NCI-H526 treated with DMSO at 0.1 percent for 48 hours (cell line): ENCODE measurements at places on chromosomes 4 and X.
A peak's percentile ranks its signal among the peaks of the same experiment; 100 is the strongest.

- DNase-seq = no peak
Measured at GRCh38 chr4:150852216-150852615, 162.9 kb downstream of the LRBA start.

- no peak for DNase-seq
Measured at GRCh38 chr4:6908432-6909112, 1.1 kb upstream of the TBC1D14 start.

GRCh38 chr4:89514811-89515210 is 207.2 kb upstream of the GPRIN3 start:
- no peak for DNase-seq

- no peak for DNase-seq
Measured at GRCh38 chr4:118279328-118279727, 73.5 kb downstream of the PRSS12 start.

DNA sequence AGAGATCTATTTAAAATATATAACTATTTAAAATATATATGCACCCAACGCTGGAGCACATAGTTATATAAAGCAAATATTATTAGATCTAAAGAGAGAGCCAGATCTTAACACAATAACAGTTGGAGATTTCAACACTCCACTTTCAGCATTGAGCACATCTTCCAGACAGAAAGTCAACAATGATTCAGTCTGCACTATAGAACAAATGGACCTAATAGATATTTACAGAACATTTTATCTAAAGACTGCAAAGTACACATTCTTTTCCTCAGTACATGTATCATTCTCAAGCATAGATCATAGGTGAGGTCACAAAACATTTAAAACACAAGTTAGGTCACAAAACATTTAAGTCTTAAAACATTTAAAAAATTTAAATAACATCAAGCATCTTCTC is 36.4 kb downstream of the NLRP2B start:
- no peak for DNase-seq

GRCh38 chr4:182828360-182829025 is 88.7 kb downstream of the DCTD start:
- DNase-seq = no peak

DNA sequence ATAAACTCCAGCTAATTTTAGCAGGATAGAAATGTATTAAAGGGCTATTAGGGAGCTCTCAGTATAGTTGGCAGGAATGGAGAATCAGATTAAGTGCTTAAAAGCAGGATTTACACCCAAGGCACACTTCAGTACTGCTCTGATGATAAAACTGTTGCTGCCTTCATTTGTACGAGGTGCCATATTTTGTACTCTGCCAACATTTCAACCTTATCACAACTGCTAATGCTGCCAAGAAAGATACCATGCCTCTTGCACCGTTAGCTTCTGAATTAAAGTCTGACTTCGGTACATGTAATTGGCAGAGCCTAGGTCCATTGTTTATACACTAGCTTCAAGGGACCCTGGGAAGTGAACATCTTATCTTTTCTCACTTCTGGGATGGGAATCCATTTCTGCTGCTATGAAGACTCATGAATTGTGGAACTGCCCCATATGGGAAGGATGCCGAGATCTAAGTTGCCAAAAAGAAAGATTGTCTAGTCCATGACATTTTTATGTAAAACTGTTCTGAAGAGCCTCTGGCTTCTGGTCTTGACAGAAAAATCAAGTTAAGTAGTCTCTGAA is 624.0 kb upstream of the IGFBP7 start:
- no peak for DNase-seq

DNA sequence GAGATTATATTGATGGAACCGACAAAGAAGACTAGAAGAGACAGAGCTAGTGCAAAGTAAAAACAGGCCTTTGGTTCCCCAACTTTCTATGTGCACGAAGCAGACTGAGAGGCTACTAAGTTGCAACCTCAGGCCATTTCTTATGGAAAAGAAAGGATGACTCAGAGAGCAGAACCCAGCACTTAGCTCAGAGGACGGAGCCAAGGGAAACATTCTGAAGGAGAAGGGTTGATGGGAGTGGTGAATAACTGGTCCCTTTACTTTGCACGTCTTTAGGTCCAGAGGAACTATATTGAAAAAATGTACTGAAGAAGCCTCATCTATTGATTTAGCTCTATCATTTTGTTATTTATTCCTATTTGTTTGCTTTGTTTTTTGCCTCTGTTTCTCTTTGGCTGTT is 182.1 kb downstream of the CPE start:
- no peak for DNase-seq

GRCh38 chrX:11053351-11053750 is 57.8 kb upstream of the HCCS start:
- no peak for DNase-seq

GRCh38 chr4:113869743-113870375 is 108.3 kb upstream of the CAMK2D start:
- no peak for DNase-seq

- DNase-seq = no peak
Measured at GRCh38 chr4:163871078-163871477, 376.6 kb downstream of the TMA16 start.

DNA sequence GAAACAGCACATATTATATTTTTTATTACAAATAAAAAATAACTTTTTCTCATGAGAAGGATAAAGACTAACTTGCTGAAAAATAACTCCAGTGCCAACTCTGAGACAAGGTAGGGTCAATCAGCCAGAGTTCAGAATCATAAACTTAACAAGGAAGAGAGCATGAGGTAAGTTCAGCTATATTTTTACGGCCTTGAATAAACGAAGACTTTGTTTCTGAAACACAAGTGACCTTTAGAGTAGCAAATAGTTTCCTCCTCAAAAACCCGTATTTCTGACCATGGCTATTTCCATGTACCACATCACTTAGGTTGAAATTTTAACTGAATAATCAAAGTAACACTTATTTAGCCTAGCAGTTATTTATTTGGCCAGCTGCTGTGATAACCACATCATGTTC is 45.5 kb downstream of the PRDM5 start:
- DNase-seq = no peak

- DNase-seq = no peak
Measured at GRCh38 chr4:40201898-40202297, 5.1 kb downstream of the RHOH start.

DNA sequence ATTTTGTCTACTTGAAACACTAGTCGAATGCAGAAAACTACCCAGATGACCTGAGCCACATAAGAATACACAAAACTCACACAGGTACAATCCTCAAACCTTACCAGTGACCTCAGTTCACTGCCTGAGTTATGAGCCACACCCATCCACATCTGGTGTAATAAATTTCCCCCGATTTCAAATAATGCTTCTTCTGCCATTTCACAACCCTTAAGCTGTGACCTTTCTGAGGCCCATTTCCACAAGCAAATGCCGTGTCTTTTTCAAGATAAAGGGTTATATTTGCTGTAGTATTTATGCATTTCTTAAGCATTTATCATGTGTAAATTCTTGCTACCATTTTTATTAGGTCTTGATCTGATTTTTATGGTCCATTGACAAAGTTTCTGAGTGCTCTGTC is 1.8 kb upstream of the ARHGEF38 start:
- no peak for DNase-seq

- no peak for DNase-seq
Measured at GRCh38 chrX:103666202-103667107, 20.0 kb downstream of the MORF4L2 start.

- no peak for DNase-seq
Measured at GRCh38 chrX:8805046-8805445, 3.9 kb upstream of the FAM9A start.

DNA sequence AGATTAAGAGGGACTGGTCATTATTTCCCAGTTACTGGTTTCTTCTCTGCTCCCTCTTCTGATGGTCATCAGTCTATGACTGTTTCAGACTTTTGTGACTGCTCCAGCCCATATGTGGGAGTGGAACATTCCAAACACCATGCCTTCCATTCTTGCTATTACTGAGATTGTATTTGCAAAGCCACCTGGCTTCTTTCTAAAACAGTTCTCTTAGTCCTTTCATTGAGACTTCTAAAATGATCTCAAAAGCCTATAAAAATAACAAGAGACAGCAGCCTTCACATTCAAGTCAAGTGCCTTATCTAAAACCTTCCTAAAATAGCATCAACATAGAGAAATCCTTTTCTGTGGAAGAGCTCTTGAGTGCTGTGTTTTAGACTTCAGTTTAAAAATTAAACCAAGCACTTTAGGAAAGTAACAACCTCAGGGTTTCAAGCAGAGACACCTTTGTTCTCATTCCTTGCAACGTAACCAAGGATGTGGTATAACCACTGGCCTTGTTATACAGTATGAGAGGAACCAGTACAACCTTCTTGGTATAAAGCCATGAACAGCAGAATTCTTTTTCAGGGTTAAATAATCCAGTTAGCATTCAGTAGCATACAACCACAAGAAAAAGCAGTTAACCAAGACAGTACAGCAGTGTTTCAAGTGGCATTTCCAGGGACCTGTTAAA is 97.1 kb downstream of the NFKB1 start:
- DNase-seq = no peak

DNA sequence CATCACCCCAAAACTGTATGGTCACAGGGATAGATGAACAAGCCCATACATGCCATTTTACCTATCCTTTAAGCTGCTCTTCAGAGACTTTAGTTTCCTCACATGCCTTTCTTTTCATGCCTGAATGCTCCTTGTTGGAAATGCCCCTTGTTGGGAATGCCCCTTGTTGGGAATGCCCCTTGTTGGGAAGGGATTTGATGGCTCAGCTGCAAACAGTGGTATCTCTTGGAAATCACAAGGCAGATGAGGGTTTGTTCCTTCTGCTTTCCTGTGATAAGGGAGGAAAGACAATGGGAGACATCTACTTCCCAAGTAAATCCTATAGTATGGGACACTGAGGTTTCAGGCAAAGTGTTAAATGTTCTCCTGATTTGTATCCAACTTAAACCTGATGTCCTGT is 11.5 kb downstream of the CXCL2 start:
- no peak for DNase-seq

- peak; percentile 85 for DNase-seq
Measured at GRCh38 chr4:93983140-93983539, 154.6 kb downstream of the ATOH1 start.

- no peak for DNase-seq
Measured at GRCh38 chr4:5747738-5748375, 36.9 kb downstream of the EVC start.
